HT1080 (cell line): ENCODE measurements at places on chromosomes 13 and 19. TPM values are rescaled to one million over a fixed set of nuclear protein-coding genes. Genes with fewer than 3 reads are reported as not detected.

DNA sequence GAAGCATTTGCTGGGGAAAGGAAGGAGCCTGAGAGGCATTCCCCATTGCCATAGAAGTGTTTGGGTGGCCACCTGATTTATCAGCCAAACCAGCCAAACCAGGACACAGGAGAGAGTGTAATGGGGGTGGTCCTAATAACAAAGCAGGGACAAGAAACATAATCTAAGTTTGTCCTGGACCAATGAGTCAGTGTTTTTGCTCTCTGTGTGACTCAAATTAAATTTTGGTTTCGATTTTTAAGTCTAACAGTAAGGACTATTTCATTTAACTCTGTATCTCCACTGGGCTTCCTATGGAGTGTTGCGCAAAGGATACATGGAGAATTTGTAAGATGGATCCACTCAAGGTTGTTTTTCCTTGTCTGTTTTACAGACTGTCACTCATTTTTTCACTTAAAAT lies 19.5 kb upstream of the TRPC4 start:
- peak; percentile 48 for DNase-seq

DNA sequence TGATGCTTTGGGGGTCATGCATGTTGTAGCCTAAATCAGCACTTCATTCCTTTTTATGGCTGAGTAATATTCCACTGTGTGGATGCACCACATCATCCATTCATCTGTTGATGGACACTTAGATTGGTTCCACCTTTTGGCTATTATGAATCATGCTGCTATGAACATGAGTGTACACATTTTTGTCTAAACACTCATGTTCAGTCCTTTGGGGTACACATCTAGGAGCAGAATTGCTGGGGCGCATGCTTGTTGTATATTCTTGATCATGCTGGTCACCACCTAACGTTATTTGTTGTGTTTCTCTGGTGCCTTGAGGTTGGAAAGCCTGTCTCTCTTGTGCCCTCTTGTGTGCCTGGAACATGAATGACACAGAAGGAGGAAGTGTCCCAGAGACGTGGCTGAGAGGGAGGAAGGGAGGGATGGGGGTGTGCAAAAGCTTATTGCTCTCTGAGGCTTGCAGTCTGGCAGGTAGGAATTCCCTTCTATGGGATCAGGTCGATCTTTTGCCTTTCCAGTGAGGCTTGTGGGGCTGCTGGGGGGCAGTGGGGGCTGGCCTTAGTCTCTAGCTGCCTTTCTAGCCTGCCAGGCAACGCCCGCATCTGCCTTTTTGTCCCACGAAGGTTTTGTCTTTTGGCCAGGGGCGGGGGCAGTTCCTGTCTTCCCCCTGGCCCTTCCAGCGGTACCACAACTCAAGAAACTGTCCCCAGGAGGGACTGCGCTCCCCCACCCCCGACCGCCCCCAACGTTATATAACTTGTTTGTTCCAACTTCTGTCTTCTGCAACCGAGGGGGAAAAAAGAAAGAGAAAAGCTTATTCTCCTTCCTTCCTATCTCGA lies 7.6 kb downstream of the KLHL26 start:
- DNase-seq = no peak

GRCh38 chr19:50264483-50265186 lies 61.2 kb downstream of the MYH14 start:
- no peak for DNase-seq

Gene FCER2
- not detected in 2 replicates for total RNA-seq

DNA sequence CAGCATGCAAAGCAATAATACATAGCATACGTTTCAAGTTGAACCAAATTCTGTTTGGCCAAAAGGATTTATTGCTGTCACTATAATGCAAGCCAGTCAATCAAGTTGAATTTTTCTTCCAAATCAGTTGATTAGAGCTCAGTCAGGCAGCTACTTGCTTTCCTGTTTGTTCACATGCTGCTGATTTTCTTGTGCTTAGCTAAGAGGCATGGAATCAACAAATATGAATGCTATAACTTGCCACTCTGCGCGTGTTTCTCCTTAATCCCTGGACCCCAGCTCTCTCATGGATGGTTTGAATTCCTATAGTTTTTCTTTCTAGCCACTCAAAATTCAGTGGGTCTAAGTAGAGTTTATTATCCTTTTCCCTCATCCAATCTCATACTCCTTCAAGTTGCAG lies 311.3 kb downstream of the KLF5 start:
- DNase-seq = no peak

GRCh38 chr13:53343361-53343744 lies 314.7 kb downstream of the OLFM4 start:
- DNase-seq = no peak

Gene FUT3
- not detected in 2 replicates for total RNA-seq

DNA sequence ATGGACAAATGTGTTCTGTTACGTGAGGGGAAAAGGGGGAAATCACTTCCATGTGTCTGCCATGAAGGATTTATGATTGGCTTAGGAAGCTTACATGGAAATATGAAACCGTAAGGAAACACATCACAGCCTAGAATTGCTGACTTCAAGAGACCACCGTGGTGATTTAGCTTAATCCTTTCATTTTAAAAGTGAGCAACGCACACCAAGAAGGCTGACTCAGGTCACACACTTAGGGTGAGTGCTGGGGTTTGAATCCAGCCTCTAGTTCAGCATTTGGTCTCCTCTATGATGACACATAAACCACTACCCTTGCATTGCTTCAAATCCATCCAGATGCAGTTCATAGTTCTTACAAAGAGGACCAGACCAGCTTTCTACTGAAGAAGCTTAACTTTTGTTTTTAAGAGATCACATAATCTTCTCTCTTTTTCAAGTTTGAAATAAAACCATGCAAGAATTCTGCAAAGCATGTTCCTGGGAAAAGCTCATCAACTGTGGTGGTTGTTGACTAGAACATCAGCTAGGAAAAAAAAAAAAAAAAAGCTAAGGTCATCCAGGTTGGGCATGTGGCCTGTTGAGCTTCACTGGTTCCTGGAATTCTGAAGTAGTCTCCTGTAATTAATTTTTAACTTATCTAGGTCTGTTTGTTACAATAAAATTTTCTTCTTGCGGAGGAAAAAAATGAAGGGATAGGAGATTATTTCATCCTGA lies 60.2 kb upstream of the KL start:
- peak; percentile 10 for DNase-seq

GRCh38 chr19:53626976-53627375 lies 4.8 kb upstream of the DPRX start:
- no peak for DNase-seq

DNA sequence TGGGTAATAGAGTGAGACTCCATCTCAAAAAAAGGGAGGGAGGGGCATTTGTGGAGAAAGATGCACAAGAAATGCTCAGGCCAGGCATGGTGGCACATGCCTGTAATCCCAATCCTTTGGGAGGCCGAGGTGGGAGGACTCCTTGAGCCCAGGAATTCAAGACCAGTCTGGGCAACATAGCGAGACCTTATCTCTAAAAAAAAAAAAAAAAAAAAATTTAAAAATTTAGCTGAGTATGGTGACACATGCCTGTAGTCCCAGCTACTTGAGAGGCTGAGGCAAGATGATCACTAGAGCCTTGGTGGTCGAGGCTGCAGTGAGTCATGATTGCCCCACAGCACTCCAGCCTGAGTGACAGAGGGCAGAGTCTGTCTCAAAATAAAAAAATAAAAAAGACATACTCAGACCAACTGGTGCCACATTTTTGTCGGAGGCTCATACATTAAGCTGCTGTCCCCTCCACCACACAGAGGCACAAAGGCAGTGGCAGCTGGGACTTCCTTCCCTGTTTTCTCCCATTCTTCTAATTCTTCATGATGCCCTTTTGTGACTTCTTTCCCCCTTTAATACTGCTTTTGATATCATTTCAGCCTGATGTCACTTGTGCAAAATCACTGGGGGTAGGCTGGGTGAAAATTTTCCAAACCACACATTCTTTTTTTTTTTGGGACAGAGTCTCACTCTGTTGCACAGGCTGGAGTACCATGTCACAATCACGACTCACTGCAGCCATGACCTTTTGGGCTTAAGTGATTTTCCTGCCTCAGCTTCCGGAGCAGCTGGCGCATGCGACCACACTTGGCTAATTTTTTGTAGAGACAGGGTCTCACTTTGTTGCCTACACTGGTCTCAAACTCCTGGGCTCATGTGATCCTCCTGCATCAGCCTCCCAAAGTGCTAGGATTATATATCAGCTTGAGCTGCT lies 26.8 kb upstream of the CXCL17 start:
- peak; percentile 11 for DNase-seq

DNA sequence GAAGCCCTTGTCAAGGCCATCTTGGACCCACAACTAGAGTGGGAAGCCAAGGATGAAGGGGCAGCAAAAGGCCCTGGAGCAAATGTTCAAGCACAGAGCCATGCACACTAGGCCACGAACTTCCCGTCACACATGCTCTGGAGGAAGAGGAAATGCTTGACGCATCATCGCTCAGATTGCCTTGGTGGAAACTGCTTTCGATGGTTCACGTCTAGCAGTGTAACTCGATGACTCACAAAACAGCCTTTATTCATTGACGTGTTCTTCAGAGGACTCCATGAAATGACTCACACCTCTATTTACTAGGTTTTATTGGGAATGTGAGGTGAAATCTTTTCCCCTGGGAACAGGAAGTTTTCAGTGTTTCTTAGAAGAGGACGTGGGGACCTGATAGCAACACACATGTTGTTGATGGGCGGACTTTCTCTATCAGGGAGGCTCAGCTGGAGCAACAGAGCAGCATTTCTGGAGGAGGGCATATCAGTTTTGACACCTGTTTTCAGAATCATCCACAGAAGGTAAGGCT lies 79.8 kb upstream of the FLT1 start:
- DNase-seq = peak; percentile 99

Gene ZNF439
- not detected in 2 replicates for total RNA-seq

GRCh38 chr19:2659856-2660432 lies 42.5 kb downstream of the GNG7 start:
- DNase-seq = no peak

Gene MAP4K1
- 0.20 and 0.24 TPM in 2 replicates for total RNA-seq

GRCh38 chr13:93708308-93709075 lies 481.9 kb downstream of the GPC6 start:
- no peak for DNase-seq

Gene AP2A1
- 63.5 and 75.0 TPM in 2 replicates for total RNA-seq

DNA sequence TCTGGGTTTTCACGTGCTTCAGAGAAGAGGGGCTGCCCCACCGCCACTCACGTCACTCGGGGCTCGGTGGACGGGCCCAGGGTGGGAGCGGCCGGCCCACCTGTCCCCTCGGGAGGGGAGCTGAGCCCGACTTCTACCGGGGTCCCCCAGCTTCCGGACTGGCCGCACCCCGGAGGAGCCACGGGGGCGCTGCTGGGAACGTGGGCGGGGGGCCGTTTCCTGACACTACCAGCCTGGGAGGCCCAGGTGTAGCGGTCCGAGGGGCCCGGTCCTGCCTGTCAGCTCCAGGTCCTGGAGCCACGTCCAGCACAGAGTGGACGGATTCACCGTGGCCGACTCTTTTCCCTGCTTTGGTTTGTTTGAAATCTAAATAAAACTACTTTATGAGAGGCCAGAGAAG lies 2.2 kb upstream of the GZMM start:
- no peak for DNase-seq

Gene COL4A2
- total RNA-seq = 219 and 244 TPM in 2 replicates

Gene CYP2B6
- total RNA-seq = not detected in 2 replicates

- DNase-seq = no peak
These were observed at the start of gene ZNF135 for GRCh38 chr19:58059003-58059670. Gene ZNF135 (plus strand): TSS chr19:58059282. CDS start chr19:58060003, 721 bp downstream.

GRCh38 chr13:40275636-40276035 lies 390.8 kb downstream of the FOXO1 start:
- peak; percentile 19 for DNase-seq

DNA sequence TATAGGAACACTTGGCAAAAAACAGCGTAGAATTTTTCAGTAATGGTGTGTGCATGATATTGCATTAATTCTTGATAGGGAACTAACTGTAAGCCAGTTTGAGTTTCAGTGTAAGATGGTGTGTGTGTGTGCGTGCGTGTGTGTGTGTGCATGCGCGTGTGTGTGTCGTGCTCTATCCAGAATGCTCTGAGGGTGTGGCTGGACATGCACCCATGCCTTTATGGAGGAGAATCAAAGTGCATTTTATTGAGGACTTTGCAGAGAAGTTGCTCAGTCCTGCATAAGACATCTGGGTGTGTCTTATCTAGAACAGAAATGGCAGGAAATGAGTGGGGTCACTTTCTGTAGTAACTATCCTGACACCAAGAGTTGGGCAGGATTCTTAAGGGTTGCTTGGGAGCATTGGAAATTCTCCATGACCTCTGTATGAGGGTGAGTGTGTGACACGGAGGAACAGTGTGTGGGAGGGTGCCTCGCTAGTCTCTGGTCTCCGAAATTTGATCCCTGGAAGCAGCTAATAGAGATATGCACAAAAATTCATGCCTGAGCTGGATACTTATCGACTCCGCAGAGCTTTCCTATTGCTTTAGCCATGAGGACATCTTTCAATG lies 252.2 kb downstream of the TSHZ3 start:
- no peak for DNase-seq

DNA sequence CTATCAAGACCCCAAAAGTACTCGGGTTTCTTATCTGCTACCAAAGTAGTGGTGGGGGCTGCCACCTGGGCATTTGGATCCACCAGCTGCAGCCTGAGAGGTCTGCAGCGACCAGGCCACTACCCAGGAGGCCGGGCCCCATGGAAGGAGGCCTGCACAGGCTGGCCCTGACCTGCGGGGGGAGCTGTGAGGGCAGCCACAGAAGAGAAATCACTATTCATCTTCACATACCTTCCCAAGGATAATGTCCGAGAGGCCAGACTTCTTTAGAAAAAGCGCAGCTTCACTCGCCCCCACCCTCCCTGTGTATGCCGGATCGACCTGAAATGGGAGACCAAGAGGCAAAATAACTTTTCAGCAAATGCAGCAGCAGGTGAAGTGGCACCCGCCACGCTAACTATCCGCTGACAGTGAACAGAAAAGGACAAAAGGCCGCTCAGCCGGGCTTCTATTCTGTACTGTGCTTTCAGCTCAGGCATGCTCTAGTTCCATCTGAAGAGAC lies 30.1 kb downstream of the EPS15L1 start:
- DNase-seq = no peak

- peak; percentile 50 for DNase-seq
These were observed 367 bp downstream of the MFSD12 start for GRCh38 chr19:3556978-3557460.

GRCh38 chr19:17121736-17122293 lies 46.2 kb downstream of the MYO9B start:
- no peak for DNase-seq

DNA sequence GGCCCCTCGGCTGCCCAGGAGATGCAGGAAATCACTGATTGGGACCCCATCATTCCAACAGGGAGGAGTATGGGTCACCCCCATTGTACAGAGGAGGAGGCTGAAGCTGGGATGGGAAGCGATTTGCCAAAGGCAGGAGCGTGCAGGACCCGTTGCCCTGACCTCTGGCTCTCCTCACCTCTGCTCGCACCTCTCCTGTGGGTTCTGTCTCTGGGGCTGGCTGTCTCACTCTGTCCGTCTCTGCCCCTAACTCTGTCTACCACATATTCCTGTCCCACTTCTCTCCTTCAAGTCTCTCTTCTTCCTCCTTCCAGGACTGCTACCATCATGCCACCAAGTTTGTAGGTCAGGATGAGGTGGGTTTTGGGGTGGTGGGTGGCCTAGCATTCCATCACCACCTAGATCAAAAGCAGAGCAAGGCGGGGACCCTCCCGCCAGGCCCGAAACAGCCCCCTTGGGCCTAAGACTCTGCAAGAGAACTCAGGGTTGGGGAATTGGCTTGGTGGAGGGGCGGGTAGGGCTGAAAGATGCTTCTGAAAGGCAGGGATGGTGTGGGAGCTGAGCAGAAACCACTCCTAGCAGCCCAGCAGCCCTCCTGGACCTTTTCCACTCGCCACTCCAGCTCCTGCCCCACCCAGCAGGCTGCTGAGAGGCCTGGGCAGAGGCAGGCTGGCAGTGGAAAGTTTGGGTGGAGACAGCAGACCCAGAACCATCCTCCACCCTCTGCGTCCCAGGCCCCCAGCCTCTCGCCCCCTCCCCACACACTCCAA lies 1.0 kb upstream of the LGALS7 start:
- no peak for DNase-seq

Gene LCP1
- total RNA-seq = 344 and 370 TPM in 2 replicates
